NB4 (cell line): ENCODE measurements at places on chromosomes 1 and 21.

DNA sequence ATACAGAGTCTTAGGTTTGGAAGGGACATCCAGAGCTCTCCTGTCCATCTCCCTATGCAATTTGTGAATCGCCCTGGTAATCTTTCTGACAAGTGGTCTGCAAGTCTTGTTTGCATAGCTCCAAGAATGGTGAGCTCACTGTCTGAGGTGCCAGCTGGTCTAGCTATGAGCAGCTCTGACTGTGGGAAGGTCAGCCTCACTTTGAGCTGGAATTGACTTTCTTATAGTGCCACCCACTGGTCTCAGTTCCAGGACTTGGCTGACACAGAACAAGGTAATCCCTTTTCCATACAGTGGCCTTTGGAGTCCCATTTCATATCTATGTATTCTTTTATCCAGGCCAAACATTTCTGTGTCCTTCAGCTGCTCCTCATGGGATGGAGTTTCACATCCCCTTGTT lies 95.6 kb upstream of the C8B start:
- peak; percentile 8 for DNase-seq

DNA sequence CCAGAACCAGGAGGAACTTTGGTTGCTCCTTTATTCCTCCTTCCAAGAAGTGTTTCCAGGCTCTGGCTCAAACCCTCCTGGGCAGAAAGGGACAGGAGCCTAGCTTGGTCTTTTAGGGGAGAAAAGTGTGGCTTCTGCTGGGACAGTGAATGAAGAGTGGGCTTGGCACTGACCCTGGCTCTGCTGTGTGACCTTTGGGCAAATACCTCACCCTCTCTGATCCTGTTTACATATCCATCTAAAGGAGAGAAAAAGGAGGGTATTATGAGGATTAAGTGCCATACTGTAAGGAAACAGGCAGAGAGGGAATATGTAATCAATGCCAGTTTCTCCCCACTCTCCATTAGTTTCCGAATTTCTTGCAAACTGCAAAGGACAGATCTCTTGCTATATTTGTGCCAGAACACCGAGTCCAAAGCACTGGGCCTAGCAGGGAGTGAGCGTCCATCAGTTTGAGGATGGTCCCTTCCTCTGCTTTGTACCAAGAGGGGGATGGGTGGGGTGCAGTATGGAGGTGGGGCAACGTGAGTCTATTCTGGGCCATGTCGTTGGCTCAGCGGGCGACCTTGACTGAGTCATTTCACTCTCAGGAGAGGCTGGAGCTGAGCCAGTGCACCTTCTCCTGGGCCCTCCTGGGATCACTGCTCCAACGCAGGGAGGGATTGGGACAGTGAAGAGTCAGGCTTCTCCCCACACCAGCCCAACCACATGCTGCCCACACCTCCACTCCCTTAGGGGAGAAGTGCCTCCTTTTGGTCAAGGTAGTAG lies 38.4 kb downstream of the IGSF21 start:
- no peak for DNase-seq

- no peak for DNase-seq
Observed at GRCh38 chr1:23561076-23561812, 1.9 kb upstream of the ID3 start.

DNA sequence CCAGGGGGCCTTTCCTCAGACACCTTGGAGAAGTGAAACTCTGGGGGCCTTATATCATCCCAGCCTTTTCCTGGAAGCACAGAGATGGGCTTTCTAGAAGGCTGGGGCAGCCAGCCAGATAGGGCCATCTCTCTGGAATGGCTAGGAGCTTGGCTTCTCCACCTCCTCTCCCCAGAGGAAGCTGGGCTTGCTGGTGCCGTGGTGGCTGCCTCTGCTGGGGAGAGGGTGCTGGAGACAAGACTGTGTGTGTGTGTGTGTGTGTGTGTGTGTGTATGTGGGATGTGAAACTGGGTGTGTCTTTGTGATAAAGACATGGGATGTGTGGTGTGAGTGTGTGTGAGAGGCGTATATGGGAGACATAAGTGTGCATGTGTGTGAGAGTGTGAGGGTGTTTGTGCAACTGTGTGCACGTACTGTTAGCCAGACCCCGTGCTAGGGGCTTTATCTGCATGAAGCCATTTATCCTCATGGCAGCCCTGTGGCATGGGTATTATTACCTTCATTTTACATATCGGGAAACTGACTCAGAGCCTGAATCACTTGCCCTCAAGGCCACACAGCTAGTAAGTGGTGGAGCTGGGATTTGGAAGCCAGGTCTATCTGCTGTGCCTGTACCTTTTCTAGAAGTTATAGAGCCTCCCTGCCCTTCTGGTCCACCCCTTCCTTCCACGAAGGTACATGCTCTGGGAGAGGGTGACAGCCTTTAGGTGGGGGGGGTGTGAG lies 44.2 kb downstream of the PTPRU start:
- no peak for DNase-seq

- DNase-seq = no peak
Observed at GRCh38 chr1:154599658-154600057, 8.3 kb downstream of the ADAR start.

DNA sequence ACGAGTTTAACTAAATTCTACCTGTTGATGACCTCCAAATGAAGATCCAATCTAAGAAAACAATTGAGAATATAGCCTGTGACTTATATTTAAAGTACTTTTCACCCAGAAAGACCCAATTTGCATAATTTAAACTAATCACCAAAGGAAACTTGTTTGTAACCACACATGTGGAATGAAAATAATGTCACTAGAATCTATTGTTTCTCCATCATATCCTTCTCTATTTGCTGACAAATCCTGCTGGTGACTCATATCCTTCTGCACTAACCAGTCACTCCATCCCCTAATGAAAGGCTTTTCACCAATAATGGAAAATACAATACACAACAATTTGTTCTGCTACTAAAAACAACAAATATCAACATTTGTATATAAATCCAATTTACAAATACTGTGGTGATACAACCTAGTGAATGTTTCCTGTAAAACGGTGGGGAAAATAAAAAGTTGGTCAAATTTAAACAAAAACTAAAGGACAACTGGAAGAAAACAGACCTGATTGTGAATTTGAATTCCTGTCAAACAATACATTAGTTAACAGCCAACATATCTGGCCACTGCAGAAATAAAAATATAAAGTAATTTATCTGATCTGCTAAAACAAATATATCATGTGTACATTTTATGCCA lies 6.5 kb downstream of the PTP4A2 start:
- DNase-seq = peak; percentile 66
